Endothelial cell (in vitro differentiated cells): ENCODE measurements at places on chromosomes 2 and 18.

DNA sequence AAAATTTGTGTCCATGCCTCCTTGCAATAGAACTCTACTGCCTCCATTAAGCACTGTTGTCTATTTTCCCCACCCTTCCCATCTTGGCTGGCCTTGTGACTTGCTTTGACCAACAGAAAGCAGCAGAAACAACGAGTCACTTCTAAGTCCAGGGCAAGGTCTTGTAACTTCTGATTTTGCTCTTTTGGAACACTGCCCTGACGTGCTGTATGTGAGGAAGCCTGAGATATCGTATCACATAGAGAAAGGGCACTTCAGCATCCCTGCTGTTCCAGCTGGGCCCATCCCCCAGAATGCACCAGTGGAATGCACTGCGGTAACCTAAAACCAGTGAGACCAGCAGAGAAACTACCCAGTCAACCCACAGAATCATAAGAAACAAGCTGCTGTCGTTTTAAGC is 28.1 kb downstream of the NCKAP1 start:
- DNase-seq: no peak

GRCh38 chr18:73545472-73545871 is 602.2 kb downstream of the FBXO15 start:
- DNase-seq: no peak

GRCh38 chr2:1644427-1644826 is 99.9 kb downstream of the PXDN start:
- no peak for DNase-seq

DNA sequence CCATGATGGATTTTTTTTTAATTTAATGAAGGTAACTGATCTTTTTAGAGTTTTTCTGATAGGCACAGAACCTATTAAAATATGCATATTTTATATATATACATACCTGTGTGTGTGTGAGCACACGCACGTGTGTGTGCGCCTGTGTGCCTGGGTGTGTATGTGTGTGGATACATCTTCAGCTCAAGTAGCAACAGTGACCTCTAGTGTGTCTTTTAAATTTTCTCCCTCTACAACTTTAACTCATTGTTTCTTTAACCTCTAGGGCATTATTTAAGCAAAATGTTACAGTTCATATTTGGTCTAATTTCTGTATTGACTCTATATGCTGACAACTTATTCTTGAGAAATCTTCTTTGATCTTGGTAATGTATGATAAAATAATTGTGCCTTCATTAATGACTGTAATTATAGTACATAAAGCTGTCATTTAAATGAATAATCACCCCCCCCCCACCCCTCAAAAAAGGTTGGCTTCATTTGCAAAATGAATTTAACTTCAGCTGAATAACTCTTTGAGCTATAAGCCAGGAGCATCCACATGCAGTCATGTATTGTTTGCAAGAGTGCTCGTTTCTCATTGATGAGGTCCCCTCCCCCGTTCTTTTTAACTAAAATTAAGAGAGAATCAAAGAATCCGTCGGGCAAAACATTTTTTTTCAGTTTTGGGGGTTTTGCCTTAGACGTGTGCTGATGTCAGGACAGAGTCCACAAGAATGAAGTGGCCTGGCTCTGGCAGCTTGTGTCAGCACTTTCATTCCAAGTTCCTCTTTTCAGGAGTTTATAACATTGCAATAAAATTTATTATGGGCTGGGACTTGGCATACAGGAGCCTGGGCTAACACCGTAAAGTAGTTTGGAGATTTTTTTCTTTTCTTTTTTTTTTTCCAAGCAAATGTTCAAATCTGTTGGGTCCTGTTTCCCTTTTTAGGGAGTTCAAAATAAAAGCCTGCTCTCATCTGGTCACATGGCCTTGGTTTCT is 80.0 kb downstream of the ETAA1 start:
- no peak for DNase-seq

- no peak for DNase-seq
Observed at GRCh38 chr2:42927334-42928160, 135.2 kb upstream of the HAAO start.
